ENCODE measurements at places on chromosomes 11 and 22. TPM values are rescaled to one million over a fixed set of nuclear protein-coding genes. Genes with fewer than 3 reads are reported as not detected.

GAB4 gene
- total RNA-seq: not detected

- no peak for DNase-seq
Observed at GRCh38 chr11:8329847-8330361, 66.2 kb upstream of the LMO1 start.

DNA sequence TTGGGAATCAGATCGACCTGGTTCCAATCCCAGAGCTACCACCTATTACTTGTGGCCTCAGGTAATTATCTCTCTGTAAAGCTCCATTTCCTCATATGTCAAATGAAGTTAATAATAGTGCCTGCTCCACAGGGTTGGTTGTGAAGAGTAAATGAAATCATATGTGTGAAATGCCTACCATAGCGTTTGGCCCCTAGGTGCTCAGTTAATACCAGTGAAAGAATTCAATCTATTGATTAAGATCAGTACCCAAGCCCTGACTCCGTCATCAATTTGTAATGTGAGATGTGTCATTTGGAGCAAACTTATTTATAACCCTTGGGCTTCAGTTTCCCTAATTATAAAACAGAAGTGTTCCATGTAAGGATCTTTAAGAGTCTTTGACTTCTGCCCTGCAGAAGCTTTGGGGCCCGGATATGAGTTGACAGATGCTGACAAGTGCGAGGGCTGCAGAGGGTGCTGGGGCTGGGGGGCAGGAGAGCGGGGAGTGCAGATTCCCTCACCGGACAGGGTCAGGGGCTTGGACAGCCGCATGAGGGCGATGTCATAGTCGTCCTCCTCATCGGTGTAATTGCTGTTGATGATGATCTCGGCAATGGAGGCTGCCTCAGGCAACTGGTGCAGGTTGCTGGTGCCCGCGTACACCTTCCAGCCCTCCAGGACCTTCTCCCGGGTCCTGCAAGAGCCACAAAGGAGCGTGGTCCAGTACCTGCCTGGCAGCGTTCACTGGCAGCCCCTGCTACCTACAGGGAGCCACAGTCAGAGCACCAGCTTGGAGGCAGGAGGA lies 20.9 kb downstream of the TMPRSS13 start:
- no peak for DNase-seq

DNA sequence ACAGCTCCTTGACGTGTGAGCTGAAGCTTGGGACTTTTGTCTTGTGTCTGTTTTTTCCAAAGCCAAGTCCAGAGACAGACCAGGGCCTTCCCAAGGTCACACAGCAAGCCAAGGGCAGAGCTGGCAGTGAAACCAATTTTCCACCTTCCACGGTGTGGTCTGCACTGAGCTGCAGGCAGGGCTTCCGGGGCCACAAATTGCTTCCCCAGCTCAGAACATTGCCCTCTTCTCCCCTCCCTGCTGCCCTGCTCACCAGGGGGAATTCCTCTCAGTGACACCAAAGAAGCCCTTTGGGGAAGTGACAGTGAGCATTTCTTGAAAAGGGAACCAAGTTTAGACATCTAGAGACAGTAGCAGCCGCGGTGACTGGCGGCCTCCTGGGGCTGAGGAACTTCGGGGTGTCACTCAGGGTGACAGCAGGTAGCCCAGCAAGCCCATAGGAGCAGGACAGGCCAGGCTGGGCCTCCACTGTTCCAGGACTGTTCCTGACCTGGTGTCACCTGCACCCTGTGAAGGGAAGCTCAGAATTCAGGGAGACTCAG lies 9.2 kb downstream of the FXYD2 start:
- DNase-seq: no peak
